ENCODE measurements at places on chromosomes 16 and 17. TPM values are rescaled to one million over a fixed set of nuclear protein-coding genes. Genes with fewer than 3 reads are reported as not detected.

The SRL gene
- total RNA-seq = 0.84 TPM

The PLA2G10 gene
- not detected for total RNA-seq

The CDYL2 gene
- 7.0 TPM for total RNA-seq

The SLC5A11 gene
- 0.32 TPM for total RNA-seq

The NOD2 gene
- total RNA-seq = 4.4 TPM

The FMNL1 gene
- 19.7 TPM for total RNA-seq

The DVL2 gene
- 41.6 TPM for total RNA-seq

The HOXB7 gene
- total RNA-seq = 9.8 TPM

Measured in omental fat pad (tissue), 4 donors.